ENCODE measurements at places on chromosomes 6 and 20.

GRCh38 chr6:21438237-21438985, 155.1 kb upstream of the SOX4 start:
- no peak for DNase-seq

DNA sequence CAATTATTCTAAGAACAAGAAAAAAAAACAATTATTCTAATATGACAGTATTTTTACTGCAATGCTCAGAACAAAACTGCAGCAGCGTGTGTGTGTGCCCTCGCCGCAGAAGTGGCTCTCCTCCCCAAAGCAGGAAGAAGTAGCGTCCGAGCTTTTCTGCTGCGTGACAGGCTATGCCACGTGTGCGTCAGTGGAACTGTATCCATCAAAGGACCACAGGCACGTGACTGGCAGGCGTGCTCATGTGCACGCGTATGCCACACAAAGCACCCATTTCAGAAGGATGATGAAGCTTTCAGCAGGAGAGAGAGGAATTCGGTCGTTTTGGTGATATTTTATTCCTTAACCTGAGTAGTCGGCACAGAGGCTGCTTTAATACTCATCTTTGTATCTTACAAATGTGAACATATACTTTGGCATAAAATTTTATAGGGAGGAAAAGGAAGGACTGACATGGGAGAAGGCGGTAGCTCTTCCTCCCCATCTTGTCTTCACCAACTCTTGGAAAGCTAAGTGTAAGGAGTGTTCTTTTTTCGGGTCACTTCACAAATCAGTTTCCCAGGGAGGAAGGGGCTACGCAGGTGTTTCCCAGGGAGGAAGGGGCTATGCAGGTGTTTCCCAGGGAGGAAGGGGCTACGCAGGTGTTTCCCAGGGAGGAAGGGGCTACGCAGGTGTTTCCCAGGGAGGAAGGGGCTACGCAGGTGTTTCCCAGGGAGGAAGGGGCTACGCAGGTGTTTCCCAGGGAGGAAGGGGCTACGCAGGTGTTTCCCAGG, 3.4 kb downstream of the TCFL5 start:
- DNase-seq, result no peak

- DNase-seq, result no peak
These were observed 5.2 kb downstream of the ZKSCAN3 start for GRCh38 chr6:28354688-28355554.

DNA sequence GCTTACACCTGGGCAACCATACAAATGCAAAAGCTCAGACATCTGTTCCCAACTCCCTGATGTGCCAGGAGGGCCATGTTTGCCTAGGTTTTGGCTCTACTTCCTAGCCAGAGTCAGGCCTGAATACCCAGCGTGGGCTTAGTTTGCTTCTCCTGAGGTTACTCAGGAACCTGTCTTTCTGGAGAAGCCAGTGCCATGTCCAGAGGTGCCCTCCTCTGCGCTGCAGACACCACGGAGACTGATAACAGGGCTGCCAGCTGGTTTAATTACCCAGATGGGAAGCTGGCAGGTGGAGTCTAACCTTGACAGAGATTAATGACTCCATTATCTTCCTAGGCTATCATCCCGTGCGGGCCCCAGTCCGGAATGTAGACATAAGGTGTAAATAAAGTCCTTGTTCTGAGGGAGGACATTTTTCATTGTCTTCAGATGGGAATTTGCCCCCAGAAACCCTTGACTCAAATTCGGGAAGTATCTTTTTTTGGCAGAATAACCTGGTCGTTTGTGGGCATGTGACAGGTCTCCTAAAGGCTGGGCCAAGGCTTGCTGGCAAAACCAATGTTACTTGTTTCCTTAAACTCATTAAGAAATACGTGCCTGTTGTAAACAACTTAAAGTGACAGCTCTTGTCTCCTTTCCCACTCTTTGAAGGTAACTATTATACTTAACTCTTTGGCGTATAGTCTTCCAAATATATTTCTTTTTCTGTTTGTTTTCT, 29.2 kb upstream of the ZNFX1 start:
- no peak for DNase-seq

DNA sequence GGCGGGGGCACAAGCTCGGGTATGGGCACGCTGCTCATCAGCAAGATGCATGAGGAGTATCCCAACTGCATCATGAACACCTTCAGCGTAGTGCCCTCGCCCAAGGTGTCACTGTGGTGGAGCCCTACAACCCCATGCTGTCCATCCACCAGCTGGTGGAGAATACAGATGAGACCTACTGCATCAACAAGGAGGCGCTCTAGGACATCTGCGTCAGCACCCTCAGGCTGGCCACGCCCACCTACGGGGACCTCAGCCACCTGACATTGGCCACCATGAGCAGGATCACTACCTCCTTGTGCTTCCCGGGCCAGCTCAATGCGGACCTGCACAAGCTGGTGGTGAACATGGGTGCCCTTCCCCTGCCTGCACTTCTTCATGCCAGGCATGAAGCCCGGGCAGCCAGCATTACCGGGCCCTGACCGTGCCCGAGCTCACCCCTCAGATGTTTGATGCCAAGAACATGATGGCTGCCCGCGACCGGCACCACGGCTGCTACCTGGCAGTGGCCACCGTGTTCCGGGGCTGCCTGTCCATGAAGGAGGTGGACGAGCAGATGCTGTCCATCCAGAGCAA, 12.8 kb downstream of the GABRR2 start:
- no peak for DNase-seq

GRCh38 chr6:153553627-153554026, 422.5 kb upstream of the RGS17 start:
- no peak for DNase-seq

GRCh38 chr6:148250975-148251685, 91.5 kb upstream of the SASH1 start:
- no peak for DNase-seq

DNA sequence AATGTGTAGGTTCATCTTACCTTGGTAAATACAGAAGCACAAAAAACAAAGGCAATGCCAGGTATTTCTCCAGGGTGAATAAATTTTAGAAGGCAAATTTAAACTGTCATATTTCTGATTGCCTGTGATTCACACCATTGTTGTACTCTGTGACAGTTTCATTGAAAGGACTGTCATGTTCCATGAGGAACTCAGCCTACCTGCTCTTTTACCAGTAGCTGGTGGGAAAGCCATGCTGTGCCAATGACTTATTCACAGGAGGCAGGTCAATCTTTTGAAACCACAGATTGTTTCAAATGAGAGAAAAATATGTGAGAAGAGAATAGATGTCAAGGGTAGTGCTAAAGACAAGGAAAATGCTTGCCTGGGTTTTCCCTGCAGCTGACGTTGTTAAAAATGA, 206.4 kb downstream of the LAMA2 start:
- no peak for DNase-seq

DNA sequence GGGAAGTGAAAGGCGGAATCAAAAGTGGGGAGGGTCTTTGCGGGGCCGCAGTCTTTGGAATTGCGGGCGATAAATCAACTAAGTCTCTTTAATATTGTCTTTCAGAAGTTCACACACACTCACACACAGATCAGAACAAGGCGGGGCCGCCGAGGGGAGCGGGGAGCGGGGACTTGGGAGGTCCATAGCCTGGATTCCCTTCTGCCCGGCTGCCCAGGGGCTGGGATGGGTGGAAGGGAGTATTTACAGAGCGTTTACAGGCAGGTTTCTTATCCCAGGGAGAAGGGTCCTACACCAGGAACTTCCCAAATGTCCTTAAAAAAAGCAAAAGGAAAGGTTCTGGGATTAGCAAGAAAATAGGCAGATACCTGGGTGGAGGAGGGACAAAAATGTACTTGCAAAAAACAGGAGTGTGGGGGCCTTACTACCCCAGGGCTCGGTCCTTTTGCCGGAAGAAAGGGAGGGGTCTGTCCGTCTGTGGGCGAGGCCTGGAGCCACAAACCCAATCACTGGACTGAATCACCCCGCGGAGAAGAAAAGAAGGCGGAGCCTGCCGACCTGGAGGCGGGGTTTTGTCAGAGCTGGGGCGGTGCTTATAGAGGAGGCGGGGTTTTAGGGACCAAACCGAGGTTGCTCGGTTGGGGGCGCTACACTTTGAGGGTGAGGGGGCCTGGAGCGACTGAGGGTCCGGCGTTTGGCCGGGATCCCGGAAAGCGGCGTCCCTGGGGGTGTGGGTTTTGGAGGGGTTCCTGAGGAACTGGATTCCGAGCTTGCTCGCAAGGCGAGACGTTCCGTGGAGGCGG, 3.2 kb downstream of the PRRT1 start:
- peak; percentile 60 for DNase-seq

DNA sequence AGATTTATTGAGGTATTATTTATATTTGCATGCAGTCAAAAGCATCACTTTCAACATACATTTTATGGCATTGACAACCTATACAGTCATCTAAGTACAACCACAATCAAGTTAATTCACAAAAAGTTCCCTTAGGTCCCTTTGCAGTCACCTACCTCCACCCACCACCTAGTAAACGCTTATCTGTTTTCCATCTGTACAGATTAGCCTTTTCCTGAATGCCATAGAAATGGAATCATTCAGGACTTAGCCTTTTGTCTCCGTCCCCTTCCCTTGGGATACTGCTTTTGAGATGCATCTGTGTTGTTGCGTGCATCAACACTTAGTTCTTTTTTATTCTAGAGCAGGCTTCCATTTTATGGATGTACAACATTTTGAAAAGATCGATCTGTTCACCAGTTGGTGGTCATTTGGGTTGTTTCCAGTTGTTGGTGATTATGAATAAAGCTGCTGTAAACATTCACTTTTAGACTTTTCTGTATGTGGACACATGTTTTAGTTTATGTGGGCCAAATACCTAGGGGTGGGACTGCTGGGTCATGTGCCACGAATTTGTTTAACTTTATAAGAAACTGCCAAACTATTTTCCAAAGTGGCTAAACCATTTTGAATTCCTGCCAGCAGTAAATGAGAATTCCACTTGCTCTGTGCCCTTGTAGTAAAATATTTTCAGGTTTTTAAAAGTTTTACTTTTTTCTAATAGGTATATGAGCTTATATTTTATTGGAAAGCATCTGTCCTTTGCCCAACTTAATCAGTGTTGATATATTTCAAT, 17.6 kb upstream of the IFNGR1 start:
- no peak for DNase-seq

GRCh38 chr6:137313928-137314855, 95.0 kb upstream of the IFNGR1 start:
- peak; percentile 48 for DNase-seq

All from stimulated activated CD4-positive, alpha-beta T cell treated with anti-CD3 and anti-CD28 coated beads, Interleukin-15, amount 100 ng/mL, for 1 hour (primary cell).